D721Med (cell line): ENCODE measurements at places on chromosomes 6 and 20.

GRCh38 chr6:41957117-41957516 is 15.5 kb upstream of the CCND3 start:
- no peak for DNase-seq

DNA sequence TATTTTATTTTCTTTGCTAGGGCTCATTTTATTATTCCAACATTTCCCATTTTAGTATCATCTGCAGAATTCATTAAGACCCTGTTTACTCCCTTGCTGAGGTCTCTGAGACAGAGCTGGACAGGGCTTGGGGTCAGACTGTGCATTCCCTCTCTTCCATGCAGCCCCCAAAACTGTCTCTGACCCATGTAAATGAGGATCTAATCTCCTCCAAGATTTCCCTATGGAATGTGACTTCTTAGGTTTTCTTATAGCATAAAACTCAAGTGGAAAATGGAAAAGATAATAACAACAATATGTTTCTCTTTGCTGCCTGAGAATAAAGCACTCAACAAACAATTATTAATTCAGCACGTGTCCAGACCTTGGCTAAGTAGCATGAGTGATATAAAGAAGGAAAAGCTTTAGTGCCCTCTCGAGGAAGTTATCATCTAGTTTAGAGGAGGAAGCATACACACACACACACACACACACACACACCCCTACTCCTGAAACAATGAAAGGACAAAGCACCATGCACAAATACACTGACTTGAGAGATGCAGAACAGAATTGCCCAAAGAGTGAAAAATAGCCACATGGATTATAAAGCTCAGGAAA is 815.5 kb downstream of the BCKDHB start:
- no peak for DNase-seq

GRCh38 chr6:27237089-27237803 is 10.3 kb upstream of the PRSS16 start:
- no peak for DNase-seq

- no peak for DNase-seq
These were observed 28.9 kb downstream of the PSMB9 start for GRCh38 chr6:32882879-32883250.

DNA sequence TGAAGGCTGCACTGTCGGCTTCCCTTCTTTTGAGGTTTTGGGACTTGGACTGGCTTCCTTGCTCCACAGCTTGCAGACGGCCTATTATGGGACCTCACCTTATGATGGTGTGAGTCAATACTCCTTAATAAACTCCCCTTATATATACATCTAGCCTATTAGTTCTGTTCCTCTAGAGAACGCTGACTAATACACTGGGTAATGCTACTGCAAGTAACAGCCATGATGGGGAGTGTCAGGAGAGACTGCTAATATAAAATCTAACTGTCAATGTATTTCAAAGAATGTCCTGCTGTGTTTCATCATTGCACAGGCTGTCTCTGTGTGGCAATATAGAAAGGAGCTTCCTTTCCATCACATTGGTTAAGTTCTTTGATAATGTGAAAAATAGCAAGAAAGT is 57.7 kb upstream of the UST start:
- no peak for DNase-seq

DNA sequence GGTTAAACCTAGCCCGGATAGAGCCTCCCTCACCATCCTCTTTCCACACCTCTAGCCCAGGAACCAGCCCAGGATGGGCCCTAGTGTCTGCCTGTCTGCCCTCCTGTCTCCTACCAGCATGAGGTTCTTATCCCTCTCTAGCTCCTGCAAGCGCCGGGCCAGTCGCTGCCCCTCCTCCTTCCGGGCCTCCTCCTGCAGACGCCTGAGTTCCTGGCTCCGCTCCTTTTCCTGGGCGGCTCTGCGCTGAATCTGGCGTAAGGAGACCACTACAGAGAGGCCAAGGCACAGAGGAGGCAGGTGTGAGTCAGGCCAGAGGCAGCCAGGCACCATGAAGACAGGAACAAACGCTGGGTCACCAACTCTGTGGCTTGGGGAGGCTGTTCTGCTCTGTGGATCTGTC is 4.3 kb upstream of the PSORS1C2 start:
- no peak for DNase-seq

GRCh38 chr20:21388566-21388965 is 8.8 kb downstream of the NKX2-4 start:
- no peak for DNase-seq

- no peak for DNase-seq
These were observed 29.4 kb upstream of the EPB41L1 start for GRCh38 chr20:36125097-36125496.

DNA sequence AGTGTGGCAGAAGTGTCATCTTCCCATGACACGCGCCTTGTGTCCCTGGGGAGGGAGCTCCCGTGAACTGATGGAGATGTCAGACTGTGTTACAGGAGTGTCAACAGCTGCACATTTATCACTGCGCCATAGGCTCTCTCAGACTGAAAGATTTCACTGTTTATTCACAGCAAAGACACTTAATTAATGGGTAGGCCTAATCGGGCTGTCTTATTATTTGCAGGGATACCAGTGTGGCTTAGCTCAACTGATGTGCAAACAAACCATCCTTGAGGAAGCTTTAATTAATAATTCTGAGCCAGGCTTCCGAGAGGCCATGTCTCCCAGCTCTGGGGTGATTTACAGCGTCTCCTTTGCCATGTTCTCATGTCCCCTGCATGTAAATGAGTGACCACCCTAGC is 771.0 kb downstream of the QKI start:
- no peak for DNase-seq

GRCh38 chr6:109894181-109894580 is 83.9 kb upstream of the GPR6 start:
- no peak for DNase-seq
